Activated T-helper 1 cell treated with anti-CD3 and anti-CD28 coated beads, Interleukin-2, amount 50 U/mL, for 16 hours (primary cell): ENCODE measurements at places on chromosomes 11 and 22.

DNA sequence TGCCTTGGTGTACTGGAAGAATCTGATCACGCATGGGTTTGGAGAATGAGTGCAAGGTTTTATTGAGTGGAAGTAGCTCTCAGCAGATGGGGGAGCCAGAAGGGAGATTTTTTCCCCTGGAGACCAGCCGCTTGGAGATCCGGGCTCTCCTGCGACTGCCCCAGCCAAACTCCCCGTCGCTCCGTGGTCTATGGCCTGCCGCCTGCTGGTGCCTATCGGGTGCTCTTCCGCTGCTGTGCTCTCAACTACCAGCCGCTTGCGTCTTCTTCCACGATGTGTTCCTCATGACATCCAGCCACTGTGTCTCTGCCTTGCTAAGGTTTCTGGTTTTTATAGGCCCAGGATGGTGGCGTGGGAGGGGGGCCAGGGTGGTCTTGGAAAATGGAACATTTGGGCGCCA, 145.6 kb upstream of the UBASH3B start:
- DNase-seq, result no peak

DNA sequence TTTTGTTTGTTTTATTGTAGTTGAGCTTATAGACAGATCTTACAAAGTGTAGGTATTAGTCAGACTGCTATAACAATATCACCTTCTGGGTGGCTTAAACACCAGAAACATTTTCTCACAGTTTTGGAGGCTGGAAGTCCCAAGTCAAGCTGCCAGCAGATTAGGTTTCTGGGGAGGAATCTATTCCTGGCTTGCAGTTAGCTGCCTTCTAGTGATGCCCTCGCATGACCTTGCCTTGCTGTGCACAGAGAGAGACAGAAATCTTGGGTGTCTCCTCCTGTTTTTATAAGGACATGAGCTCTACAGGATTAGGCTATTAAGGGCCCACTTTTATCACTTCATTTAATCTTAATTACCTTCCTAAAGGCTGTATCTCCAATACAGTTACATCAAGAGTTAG, 1635.2 kb downstream of the FAM181B start:
- no peak for DNase-seq

- no peak for DNase-seq
Measured at GRCh38 chr11:9228091-9228490, 37.1 kb downstream of the DENND5A start.

- no peak for DNase-seq
Measured at GRCh38 chr11:111932611-111932950, 4.6 kb upstream of the DIXDC1 start.

DNA sequence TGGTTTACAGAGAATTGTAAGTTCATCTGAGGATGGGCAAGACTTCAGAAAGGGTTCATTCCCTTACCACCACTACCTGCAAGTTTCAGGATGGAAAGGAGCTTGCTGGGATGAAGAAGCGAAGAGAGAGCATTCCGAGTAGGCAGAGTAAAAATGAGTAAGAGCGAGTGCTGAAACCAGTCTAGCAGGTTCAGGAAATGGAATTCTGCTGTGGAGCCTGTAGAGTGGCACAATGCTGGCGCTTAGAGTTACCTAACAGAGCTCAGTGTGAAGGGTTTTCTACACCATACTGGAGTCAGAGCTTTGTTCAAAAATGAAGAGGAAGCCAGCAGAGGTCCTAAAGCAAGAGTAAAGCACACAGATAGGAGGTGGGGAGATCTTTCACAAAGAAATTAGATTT, 179.2 kb upstream of the ZC3H12C start:
- DNase-seq, result no peak
